Heart right ventricle (tissue), 16 donors: ENCODE measurements at places on chromosomes 6 and 20. TPM values are rescaled to one million over a fixed set of nuclear protein-coding genes. Genes with fewer than 3 reads are reported as not detected.

- H3K4me3 ChIP-seq = no peak overlapping the region
- peaks cover 2% of the 10 kb centered on the region for H3K4me1 ChIP-seq
- H3K36me3 ChIP-seq = no peaks in the 10 kb centered on the region
- H3K27ac ChIP-seq = no peak overlapping the region
These were observed 13.8 kb upstream of the RNF8 start for GRCh38 chr6:37339741-37340638.

- H3K27me3 ChIP-seq = no peaks in the 10 kb centered on the region
- H3K27ac ChIP-seq = peak overlapping the region; percentile 63
- peaks cover 23% of the 10 kb centered on the region for H3K4me1 ChIP-seq
- H3K36me3 ChIP-seq = no peaks in the 10 kb centered on the region
- no peak overlapping the region for H3K4me3 ChIP-seq
These were observed 132.7 kb upstream of the TCF21 start for GRCh38 chr6:133756078-133756695.

- no peaks in the 10 kb centered on the region for H3K27me3 ChIP-seq
- H3K36me3 ChIP-seq = no peaks in the 10 kb centered on the region
- no peak overlapping the region for H3K4me3 ChIP-seq
- H3K27ac ChIP-seq = no peak overlapping the region
- no peaks in the 10 kb centered on the region for H3K4me1 ChIP-seq
These were observed 63.6 kb downstream of the NCOA7 start for GRCh38 chr6:125854355-125854754.

DNA sequence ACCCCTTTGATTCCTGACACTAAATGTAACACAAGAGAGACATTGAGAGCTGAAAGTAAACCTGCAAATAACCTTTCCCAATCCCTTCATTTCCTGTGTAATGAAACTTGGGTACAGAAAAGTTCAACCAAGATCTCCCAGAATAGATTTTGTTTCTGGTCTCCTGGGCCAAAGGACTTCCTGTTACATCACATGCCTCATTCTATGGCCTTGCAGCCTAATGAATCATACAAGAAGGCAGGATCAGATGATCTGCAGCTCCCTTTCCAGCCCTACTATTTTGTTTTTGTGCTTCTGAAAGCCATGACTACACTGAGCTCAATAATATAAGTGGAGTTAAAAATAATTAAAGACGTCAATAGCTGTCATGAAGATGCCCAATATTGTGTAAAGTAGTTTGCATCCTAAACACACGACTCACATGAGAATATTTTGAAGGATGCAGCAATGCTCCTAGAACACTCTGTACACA lies 73.4 kb upstream of the NOX3 start:
- H3K27me3 ChIP-seq = no peaks in the 10 kb centered on the region
- peaks cover 9% of the 10 kb centered on the region for H3K4me1 ChIP-seq
- H3K27ac ChIP-seq = no peak overlapping the region

DNA sequence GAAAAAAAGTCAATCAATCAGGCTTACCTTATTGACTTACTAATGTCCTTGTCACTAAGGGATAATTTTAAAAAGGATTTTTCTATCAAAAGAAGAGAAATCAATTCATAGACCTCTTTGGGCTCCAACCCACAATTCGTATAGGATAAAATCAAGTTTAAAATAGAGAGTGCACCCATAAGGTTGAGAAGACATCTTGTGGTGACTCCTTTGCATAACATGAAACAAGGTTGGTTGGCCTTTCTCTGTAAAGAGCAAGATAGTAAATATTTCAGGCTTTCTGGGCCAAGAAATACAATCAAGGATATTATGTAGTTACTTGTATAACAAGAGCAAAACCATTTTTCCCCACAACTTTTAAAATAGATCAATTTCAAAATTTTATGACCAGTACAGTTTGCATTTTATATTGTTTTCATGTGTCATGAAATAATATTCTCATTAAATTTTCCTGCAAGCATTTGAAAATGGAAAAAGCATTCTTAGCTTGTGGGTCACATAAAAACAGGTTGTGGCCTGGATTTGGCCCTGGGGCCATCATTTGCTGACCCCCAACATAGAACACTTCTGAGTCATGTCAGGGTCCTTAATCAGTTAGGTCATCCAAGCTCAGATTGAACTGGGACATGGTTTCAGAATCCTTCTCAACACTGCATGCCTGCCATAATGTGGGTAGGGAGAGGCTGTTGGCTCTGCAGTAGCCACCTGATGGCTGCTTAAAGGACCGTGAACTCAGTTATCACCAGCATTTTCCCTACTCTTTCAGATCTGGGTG lies 76.7 kb downstream of the MYB start:
- no peak overlapping the region for H3K27ac ChIP-seq
- H3K4me1 ChIP-seq = no peaks in the 10 kb centered on the region
- H3K27me3 ChIP-seq = no peaks in the 10 kb centered on the region
- no peaks in the 10 kb centered on the region for H3K36me3 ChIP-seq
- no peak for DNase-seq

Gene MPIG6B
- total RNA-seq = 0.35 TPM

Gene WFDC2
- total RNA-seq = not detected
